Chondrocyte (in vitro differentiated cells): ENCODE measurements at places on chromosomes 4 and X. TPM values are rescaled to one million over a fixed set of nuclear protein-coding genes. Genes with fewer than 3 reads are reported as not detected.

Gene TMEM150C
- 1.7 to 2.3 TPM (median 1.7 TPM) in 3 replicates for total RNA-seq

Gene F9
- total RNA-seq = not detected in 3 replicates

DNA sequence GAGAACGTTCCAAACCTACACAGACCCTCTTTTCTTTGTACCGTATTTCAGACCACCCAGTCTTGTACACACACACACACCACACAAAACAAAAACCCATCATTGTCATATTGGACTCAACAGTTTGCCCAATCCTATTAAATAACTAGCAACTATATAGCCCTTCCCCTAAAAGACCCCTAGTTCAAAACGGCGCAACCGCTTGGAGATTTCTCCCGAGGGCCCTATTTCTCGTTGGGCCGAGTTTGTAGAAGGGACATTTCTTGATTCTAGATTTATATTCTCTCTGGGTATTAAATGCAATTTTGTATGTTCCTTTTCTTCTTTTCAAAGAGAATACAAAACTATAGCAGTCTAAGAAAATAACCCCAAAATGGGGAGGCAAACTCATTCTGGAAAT is 547 bp upstream of the PDGFRA start:
- no peak for DNase-seq
- peak overlapping the region; percentile 91 for H3K4me3 ChIP-seq
- peaks cover 51% of the 10 kb centered on the region for H3K4me1 ChIP-seq
- H3K27me3 ChIP-seq = no peaks in the 10 kb centered on the region
- H3K27ac ChIP-seq = peak overlapping the region; percentile 94
- H3K36me3 ChIP-seq = no peaks in the 10 kb centered on the region

DNA sequence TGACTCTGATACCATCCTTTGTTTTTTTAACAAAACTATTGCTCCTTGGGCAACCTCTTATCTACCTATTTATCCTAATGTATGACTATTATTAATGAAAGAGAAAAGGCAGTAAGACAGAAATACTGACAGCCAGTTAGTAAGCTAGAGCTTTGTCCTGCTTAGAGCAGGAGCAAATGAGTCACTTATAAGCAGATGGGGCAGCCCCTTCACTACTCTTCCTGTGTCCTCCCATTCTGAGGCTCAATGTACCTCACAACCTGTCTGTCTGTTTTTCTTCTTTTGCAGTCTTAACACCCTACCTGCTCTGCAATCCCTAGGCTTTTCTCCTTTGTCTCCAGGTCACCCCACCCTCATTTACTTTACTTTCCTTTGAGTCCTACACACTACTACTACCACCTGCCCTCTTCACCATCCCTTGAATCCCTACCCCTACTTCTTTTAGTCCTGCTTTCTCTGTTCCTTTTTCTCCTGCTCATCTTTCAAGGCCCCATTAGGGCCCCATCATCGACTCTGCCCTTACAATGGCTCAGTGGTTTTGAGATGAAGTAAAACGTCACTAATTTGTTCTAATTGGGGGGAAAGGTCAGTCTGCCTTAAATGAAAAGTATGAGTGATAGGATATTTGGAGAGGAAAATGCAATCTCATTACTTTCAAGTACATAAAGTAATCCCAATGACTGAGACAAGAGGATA is 294.3 kb downstream of the GUCY2F start:
- no peak overlapping the region for H3K27ac ChIP-seq
- no peaks in the 10 kb centered on the region for H3K4me1 ChIP-seq
- H3K27me3 ChIP-seq = peaks cover 7% of the 10 kb centered on the region
- no peak for DNase-seq

DNA sequence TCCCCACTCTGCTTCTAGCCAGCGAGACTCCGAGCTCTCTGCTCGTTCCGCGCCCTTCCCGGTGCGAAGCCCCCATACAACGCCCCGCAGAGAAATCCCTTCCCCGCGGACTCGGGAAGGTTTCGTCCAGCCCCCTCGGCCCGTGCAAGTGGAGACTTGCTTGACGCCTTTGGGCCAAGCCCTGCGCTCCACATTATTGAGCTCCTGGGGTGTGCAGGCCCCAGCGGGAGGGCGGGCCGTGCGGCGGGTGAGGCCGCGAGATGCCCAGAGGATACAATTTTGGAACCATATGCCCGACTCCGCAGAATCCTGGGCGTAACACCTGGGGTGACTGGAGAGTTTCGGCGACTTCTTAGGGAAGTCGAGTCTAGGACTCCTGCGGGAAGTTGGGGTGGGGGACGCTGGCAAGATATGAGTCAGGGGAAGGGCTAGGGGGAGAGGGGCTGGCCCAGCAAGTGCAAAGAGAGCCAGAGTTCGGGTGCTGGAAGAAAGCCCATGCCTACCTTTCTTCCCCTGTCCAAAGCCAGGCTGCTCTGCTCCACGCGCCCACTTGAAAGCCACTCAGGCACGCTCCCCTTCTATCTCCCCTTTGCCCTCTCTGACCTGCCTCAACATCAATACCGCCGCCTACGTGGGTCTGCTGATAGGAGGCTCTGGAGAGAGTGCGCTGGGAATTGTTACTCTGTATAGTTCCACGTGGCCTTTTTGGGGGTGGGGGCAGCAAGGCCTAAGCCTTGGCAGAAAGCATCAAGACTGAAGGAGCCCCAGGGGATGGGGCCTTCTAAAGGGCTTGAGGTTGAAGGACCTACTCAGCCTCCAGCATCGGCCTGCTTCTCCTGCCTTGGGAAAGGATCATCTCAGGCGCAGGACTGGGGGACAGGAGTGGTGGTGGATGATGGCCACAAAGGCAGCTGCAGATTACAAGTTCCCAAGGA is 1.2 kb upstream of the ELF4 start:
- no peaks in the 10 kb centered on the region for H3K27me3 ChIP-seq
- H3K27ac ChIP-seq = peak overlapping the region; percentile 32
- H3K4me3 ChIP-seq = peak overlapping the region; percentile 60
- DNase-seq = peak; percentile 89
- peaks cover 32% of the 10 kb centered on the region for H3K4me1 ChIP-seq
- H3K36me3 ChIP-seq = no peaks in the 10 kb centered on the region

DNA sequence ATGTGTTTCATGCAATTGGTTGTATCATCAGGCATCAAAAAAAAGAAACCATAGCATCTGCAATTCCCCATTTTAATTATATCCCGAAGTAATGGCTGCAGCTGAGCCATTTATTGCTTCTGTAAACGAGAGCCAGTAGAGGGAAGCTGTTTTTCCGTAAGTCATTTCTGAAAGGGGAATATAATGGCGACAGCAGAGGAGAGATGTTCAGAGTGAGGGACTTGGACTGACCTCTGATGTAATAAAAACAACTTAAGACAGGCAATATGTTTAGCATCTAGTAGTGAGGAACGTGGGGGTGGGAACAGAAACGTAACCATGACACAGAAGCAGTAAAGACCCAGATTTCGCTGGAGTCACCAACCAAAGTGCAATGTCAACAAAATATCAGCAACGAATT is 31.5 kb upstream of the NAA11 start:
- H3K36me3 ChIP-seq = no peaks in the 10 kb centered on the region
- no peak overlapping the region for H3K27ac ChIP-seq
- H3K4me1 ChIP-seq = no peaks in the 10 kb centered on the region
- H3K27me3 ChIP-seq = peaks cover 2% of the 10 kb centered on the region
- H3K4me3 ChIP-seq = no peak overlapping the region

DNA sequence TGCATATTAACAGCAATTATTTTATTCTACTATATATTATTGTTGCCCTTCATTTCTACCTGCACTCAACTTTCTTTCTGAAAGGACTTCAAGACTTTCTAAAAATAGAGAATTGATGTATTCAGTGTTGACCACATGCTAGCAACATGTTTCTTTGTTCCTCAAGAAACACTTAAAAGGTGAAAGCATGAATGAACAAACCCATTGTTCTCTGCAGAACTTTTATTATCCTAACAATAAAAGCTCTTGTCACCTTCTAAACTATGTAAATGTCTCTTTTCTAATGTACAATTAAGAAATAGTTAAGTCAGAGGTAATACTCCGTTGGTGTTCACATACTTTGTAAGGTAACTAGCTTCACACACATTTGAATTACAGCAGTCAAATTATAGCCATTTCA is 638.7 kb downstream of the FSTL5 start:
- H3K4me1 ChIP-seq = no peaks in the 10 kb centered on the region
- no peak for DNase-seq
- peaks cover 5% of the 10 kb centered on the region for H3K27me3 ChIP-seq

GRCh38 chr4:82809619-82810018 is 11.0 kb upstream of the SCD5 start:
- no peak overlapping the region for H3K4me3 ChIP-seq
- H3K27me3 ChIP-seq = no peaks in the 10 kb centered on the region
- H3K4me1 ChIP-seq = peaks cover 17% of the 10 kb centered on the region

Gene ARSJ
- total RNA-seq = 38.8 to 80.9 TPM (median 77.7 TPM) in 3 replicates

DNA sequence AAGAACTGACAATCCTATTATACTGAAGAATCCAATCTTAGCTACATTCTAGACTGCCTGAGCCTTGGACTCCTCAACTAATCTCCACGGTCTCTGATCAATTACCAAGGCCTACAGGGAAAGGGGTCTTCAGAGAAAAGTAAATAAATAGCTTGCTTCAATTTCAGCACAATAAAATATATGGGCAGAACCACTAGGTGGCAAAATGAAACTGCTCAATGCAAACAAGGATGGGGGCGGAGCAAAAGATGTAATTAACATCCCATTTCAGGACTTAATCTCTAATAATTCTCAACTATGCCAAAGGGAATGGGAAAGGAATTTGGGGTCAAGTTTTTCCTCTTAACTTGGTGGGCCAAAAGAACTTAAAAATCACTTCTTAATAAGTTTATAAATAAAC is 78.4 kb upstream of the MAP3K15 start:
- no peaks in the 10 kb centered on the region for H3K27me3 ChIP-seq
- H3K4me1 ChIP-seq = peaks cover 3% of the 10 kb centered on the region
- H3K4me3 ChIP-seq = no peak overlapping the region
- no peak overlapping the region for H3K27ac ChIP-seq
- DNase-seq = no peak

DNA sequence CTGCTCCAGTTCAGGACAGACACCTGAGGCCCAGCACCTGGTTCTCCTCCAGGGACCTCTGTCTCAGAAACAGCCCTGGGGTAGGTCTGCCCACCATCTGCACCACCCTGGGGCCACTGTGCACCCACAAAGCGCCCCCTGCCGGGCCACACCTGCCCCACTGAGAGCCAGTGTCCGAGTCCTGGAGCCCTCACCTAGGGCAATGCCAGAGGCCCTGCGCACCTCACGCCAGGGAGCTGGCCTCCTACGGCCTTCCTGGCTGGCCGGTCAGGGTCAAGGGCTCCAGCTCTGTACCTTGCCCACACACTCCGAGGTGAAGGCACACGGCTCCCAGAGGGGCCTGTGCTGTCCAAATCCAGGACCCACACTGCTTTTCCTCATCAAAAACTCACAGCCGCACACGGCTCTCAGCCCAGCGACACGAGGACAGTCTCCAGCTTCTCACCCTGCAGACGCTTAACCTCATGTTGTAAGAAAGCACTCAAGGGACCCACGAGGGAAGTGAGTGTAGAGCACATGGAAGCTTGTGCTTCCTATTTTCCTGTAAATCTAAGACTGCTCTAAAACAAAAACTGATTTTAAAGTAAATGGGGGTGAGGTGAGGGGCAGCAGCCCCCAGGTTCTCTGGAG is 5.4 kb downstream of the CTBP1 start:
- no peak overlapping the region for H3K27ac ChIP-seq
- H3K27me3 ChIP-seq = no peaks in the 10 kb centered on the region

- no peaks in the 10 kb centered on the region for H3K36me3 ChIP-seq
- DNase-seq = no peak
- peak overlapping the region; percentile 62 for H3K27ac ChIP-seq
Observed at GRCh38 chr4:19774690-19775256, 476.9 kb upstream of the SLIT2 start.

GRCh38 chr4:184100297-184100885 is 117.3 kb downstream of the ENPP6 start:
- peaks cover 27% of the 10 kb centered on the region for H3K27me3 ChIP-seq
- no peak overlapping the region for H3K27ac ChIP-seq
- no peak for DNase-seq
- H3K4me3 ChIP-seq = no peak overlapping the region

Gene SSX1
- total RNA-seq = not detected in 3 replicates

DNA sequence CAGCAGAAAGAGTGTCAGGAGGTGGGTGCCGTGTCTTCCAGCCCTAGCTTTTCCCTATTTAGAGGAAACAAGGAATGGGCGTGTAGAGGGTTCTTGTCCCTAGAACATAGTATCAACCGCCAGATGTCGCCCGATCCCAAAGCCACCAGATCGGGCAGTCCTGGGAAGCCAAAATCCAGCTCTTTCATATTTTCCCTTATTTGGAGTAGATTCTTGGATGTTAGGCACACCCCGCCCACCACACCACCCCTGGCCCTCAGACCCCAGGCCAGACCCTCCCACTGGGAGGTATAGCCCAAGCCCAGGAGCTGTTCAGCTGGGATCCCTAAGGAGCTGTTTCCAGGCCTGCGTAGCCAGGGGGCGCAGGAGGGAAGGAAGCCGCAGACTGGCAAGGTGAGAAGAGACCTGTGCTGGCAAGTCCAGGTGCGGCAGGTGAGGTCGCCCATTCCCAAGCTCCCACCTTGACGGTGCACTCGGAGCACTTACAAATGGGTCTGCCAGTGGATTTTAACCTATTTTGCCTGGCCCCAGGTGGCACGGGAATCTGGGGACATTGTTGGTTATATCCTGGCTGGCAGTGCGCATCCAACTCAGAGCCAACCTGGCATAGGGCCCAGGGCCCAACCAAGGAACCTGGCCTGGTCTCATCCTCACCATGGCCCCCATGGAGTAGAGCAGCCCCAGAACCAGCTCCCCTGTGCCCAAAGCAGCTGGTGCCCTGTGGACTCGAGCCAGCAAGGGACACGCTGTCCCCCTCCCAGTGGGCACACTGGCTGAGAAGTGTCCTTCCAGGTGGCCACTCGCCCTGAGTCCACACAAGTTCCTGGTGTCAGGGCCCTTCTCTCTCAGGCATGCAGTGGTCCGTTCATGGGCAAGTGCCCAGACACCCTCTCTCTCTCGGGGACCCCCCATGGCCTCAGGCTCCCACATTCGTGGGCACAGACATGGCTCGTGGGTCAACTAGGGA is 811 bp downstream of the FLNA start:
- H3K36me3 ChIP-seq = peaks cover 7% of the 10 kb centered on the region
- H3K4me3 ChIP-seq = peak overlapping the region; percentile 81
- peaks cover 23% of the 10 kb centered on the region for H3K4me1 ChIP-seq
- no peak for DNase-seq
- H3K27me3 ChIP-seq = no peaks in the 10 kb centered on the region
- H3K27ac ChIP-seq = peak overlapping the region; percentile 82

DNA sequence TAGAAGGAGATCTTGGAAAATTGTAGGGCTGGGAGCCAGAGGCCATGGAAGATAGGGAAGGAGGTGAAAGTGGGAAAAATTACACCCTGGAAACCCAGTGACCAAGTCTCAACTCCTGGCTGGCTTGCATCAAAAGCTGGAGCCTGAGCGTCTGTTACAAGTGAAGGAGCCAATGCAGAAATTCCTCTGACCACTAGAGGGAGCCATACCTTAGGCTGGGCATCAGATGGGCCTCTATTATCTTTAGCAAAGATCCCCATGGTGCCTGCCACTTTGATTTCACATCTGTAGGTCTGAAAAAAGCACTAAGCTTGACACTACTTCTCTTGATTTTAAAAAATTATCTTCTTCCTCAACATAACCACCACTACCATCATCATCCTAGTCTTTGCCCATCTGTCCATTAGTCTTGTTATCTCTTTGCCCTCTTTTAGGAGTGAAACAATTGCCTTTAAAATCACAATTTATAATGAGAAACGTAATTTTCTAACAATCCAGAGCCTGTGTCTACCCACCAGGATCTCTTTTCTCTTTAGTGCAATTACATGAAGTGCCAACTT is 62.9 kb downstream of the ANAPC4 start:
- H3K27me3 ChIP-seq = no peaks in the 10 kb centered on the region
- no peak for DNase-seq
- no peak overlapping the region for H3K4me3 ChIP-seq
- H3K27ac ChIP-seq = no peak overlapping the region
- no peaks in the 10 kb centered on the region for H3K36me3 ChIP-seq

Gene UGT2A3
- not detected in 3 replicates for total RNA-seq
